ENCODE measurements at places on chromosomes 3 and 15.

DNA sequence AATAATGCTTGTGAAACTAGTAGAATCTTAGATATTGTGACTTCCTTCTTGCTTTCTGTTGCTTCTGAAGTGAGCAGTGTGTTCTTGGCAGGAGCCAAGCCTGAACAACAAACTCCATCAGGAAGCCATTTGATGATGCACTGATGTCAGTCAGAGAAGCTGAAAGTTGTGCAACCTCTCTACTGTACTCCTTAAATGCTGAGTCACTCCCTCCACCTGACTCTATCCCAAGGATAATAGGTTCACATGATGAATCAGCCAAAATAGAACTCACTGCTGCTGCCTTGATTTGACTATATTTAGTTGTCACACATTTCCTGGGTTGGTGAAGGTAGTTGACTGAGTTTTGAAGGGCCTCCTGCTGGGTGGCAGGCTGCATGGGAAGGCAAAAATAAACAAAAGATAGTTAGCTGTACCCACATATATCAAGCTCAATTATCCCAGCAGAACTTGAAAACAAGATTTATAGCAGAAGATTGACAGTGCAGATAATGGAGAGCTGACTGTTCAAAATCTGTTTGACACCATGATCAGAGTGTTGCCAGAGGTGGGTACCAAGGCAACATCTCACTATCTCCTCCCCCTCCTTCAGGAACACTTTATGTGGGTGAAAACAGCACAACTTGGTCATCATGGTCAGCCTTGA is 328.4 kb upstream of the DPH6 start:
- no peak for DNase-seq

DNA sequence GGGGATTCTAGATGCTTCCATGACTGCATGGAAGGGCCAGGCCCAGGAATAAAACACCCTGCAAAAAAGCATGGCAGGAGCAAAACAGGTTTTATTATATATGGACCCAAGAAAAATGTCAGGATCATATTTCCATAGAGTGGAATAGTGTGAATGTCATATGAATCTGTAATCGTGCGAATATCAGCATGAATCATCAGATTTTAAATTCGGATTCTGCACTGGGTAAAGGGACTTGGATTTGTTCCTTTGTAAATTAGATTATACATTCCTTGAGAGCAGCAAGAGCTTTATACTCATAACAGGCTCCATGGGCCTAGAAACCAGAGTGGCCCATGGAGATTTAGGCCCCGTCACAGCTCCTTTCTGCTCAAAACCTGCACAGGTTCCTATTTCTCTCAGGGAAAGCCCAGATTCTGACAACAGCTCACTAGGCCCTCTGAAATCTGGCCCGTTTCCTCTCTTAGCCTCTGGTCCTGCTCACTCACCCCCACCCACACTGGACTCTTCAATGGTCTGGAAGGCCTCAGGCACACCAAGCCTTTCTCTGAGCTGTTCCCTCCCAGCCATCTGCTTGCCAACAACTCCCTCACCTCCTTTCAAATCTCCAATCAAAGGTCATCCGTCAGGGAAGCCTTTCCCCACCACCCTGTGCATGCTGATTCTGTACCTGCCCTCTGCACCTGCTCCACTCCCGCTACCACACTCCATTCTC is 76.0 kb downstream of the FEM1B start:
- no peak for DNase-seq

GRCh38 chr3:19994796-19995195 is 17.3 kb downstream of the PP2D1 start:
- DNase-seq: no peak

GRCh38 chr3:139261754-139262586 is 81.8 kb upstream of the MRPS22 start:
- no peak for DNase-seq

GRCh38 chr15:72168808-72169190 is 28.8 kb downstream of the GRAMD2A start:
- DNase-seq: no peak

DNA sequence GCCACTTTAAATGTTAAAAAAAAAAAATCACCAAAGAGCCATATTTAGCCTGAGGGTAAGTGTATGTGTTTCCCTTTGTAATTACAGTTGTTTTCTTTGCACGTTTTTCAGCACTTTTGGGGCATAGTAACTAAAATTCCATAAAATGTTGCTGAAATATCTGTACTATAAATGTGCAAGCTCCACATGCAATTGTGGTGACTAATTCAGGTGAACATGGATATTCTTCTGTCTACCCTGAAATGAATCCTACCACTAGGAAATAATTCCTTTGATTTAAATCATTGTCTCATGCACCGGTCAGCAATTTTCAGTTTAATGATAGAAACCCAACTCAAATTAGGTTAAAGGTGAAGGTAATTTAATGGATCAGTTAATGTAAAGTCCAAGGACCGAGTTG is 13.1 kb upstream of the TFG start:
- DNase-seq: no peak

DNA sequence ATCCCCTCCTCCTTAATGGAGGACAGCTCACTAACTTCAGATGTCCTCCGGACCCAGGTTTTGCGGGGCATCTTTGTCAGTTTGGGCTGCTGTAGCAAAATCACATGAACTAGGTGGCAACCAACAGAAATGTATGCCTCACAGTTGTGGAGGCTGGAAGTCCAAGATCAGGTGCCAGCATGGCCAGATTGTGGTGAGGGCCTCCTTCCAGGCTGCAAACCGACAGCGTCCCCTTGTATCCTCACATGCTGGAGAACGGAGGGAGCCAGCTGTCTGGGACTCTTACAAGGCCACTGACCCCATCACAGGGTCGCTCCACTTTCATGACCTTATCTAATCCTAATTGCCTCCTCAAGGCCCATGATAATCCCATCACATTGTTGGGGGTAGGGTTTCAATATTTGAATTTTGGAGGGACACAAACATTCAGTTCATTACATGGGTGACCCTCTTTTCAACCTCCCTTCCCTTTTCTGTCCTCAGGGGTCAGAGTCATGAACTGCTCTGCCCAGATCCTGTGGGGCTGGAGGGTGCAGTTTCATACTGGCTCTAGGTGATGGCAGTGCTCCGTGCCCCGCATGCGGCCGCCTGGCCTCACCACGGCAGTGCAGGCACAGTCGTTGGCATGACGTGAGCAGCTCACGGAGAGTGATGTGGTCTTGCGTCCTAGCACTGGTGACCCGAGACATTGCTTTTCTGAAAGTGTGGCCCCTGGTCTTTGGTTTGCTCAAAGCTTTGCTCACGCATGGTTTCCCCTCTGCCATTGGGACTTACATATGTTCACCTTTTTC is 58.4 kb downstream of the DNASE1L3 start:
- no peak for DNase-seq

- no peak for DNase-seq
Observed at GRCh38 chr15:66765478-66766281, 63.6 kb downstream of the SMAD6 start.

GRCh38 chr3:62708638-62709373 is 166.4 kb downstream of the CADPS start:
- DNase-seq: no peak

GRCh38 chr15:80426316-80426715 is 22.1 kb downstream of the ARNT2 start:
- no peak for DNase-seq

- no peak for DNase-seq
Observed at GRCh38 chr3:183591881-183592521, 36.5 kb upstream of the KLHL6 start.

DNA sequence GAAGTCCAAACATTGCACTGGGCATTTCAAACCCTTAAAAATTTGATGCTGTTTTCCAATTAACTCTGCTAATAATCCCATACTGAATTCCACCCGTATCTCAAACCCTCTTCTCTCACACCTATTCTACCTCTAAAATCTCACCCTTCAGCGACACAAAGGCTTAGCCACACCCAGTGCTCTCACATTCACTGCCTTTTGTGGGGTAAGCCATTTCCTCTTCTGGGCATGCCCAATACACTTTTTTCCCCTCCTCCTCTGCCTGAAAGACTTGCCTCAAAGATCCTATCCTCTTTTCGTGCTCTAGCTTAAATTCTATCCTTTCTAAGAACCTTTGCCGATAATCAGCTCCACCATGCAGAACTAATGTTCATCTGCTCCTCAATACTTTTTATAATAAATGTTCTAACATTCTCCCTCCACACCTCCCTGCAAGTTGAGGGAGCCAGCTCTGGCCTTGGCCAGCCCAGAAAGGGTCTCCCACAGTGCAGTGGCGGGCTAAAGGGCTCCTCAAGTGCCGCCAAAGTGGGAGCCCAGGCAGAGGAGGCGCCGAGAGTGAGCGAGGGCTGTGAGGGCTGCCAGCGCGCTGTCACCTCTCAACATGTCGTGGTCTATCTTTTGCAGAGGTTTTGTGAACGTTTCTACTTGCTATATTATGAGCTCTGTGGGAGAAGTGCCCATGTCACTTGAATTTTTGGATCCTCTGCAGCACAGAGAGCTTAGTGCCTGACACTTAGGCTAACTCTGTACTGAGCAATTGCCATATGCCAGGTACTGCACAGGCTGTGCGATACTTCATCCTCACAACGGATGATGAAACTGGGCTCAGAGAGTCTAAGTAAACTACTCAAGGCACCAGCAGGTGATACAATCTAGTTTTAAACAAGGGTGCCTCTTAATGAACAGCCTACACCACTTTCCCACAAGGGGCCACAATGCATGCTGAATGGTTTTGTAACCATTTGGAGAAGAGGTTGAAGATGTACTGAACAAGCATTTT is 53.6 kb upstream of the BCL6 start:
- no peak for DNase-seq

GRCh38 chr3:147393261-147393942 is 12.9 kb downstream of the ZIC4 start:
- no peak for DNase-seq

GRCh38 chr3:127374086-127375010 is 86.5 kb upstream of the PRR20G start:
- no peak for DNase-seq

- no peak for DNase-seq
Observed at GRCh38 chr3:70308760-70309159, 3.7 kb downstream of the MDFIC2 start.

DNA sequence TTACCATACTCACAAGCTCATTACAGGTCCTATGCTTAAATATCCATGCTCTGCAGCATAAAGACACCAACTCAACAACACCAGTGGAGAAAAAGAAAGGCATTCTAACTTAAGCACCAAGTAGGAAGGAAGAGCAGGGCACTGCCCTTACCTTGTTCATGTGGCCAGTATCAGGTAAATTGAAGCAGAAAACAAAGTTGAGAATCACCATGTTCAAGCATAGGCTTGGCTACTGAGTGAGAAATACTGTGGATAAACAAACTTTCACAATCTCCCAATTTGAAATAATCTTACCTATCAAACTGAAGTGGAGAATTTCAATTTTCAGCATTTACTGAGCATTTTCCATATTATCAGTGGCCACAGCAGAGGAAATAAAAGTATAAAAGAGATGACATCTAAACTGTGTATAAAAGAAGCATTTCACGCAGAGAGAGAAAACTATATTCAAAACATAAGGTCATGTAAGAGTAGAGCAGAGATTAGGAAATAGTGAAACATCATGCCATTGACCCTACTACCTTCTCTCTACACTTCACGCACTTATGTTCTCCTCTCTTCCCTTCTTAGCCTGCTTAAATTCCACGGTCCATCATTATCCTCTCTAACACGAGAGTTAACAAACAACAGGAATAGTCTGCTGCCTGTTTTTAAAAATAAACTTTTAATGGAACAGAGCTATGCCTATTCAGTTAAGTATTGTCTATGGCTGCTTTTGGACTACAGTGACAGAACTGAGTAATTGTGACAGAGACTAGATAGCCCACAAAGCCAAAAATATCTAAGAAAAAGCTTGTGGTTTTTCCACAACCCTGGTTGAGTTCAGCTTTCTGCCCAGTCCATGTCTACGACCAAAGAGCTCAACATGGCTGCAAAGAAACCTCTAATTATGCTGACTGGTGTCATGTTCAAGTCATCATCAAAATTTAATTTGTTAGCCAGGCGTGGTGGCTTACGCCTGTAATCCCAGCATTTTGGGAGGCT is 142.5 kb downstream of the NR1I2 start:
- DNase-seq: no peak

DNA sequence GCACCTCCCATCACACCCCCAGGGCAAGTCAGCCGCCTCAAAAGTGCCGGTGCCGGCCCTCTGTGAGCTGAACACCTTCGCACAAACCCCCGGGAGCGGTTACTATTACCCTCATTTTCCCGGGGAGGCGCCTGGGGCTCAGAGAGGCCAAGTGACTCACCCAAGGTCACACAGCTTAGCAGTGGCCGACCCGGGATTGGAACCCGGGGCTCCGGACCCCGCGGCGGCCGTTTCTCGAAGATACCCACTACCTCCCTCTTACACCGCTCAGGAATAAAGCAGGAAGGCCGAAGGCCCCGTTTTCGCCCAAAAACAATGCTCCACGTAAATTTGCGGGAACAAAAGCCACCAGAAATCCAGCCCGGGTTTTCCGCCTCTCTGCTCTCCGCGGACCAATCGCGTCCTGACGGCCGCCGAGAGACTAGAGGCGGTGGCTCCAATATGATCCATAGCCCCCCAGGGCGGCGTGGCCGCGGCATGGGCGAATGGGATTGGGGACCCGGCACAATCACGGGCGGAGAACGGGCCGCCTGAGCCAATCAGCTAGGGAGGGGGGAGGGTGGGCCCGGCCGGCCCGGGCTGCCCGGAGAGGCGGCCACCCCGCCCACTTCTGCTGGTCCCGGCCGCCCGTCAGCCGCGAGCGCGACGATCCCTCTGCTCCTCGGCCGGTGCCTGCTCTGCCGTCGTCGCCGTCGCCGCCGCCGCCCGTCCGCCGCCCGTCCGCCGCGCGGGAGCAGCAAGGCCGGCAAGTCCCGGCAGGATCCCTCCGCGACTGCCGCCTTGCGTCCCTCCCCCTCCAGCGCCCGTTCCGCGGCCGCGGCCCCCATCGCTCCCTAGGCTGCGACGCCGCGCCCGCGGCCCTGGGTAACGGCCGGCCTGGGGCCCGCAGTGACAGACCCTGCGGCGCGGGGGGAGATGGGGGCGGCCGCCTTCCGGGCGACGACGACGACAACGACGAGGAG is 177.0 kb downstream of the OR4M2 start:
- DNase-seq: no peak

GRCh38 chr3:83460052-83460451 is 1498.7 kb upstream of the CADM2 start:
- no peak for DNase-seq

GRCh38 chr3:17372362-17373210 is 369.8 kb downstream of the TBC1D5 start:
- DNase-seq: no peak

DNA sequence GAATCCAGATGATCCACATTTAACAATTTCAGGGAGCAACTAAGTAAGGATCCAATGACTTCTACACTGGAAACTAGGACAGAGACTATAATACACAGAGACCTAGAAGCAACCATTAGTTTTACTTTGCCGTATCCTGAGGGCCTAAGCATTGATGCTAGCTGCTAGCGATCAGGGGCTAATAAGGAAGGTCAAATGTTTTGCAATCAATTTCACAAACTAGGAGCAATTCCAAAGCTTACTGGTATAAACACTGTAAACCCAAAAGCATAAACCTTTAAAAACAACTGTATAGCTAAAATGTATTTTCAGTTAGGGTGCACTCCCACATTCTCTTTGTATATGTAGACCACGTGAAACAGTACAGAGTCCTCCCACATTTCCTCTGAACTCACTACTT is 31.5 kb downstream of the FBN1 start:
- no peak for DNase-seq

GRCh38 chr3:65577843-65578430 is 460.8 kb downstream of the MAGI1 start:
- DNase-seq: no peak

- no peak for DNase-seq
Observed at GRCh38 chr3:97871801-97872524, 50.2 kb downstream of the CRYBG3 start.

GRCh38 chr15:63968122-63968524 is 78.2 kb downstream of the DAPK2 start:
- no peak for DNase-seq

- DNase-seq: no peak
Observed at GRCh38 chr15:77546050-77546501, 86.6 kb downstream of the LINGO1 start.

Data from T-helper 17 cell (primary cell).